NCI-H774 (cell line): ENCODE measurements at places on chromosomes 2 and 18.

DNA sequence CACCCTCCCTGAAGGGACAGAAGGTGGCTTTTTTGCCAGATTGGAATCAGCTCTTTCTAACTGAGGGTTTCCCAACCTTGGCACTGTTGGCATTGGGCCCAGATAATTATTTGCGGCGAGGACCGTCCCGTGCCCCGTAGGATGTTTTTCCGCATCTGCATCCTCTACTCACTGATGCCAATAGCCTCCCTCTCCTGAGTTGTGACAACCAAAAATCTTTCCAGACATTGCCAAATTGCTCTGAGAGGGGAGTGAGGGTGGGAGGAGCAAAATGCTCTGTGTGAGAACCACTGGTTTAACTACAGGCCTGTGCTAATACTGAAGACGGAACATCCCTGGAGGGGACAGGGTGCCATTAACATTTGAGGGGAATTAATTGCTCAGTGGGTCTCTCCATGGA lies 33.6 kb upstream of the GLI2 start:
- no peak for DNase-seq

DNA sequence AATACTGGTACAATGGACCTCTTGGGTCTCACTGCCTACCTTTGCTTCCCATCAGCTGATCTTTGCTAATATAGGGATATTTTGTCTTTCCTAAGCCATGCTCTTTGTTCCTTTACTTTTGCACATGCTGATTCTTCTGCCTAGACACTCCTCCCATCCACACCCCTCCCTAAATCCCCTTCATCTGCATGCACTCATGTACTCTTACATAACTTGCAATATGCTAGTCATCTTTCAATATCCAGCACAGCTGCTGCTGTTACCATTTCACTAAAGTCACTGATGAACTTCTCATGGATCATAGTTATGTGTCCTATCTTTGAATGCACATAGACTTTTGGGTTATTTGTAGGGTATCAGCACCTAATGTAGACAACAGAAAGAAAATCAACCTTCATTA lies 18.5 kb upstream of the DTNA start:
- DNase-seq = no peak

DNA sequence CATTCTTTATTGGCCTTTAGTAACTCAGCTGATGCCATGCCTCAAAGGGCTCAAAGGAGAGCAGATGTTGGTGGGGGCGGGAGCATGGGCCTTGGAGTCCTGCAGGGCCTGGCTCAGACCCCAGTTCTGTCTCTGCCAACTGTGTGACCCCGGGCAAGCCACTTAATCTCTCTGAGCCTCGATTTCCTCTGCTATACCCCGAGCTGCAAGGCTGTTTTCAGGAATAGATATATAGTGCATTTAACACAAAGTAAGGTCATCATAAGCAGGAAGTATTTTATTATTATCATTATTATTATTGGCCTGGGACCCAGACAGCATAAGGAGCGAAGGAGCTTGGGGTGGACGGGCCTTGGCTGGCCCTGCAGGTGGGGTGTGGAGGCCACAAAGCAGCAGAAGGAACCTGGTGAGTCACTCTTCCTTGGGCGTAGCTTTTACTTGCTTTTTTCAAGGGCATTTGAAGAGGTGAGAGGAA lies 162.7 kb downstream of the INHBB start:
- no peak for DNase-seq

DNA sequence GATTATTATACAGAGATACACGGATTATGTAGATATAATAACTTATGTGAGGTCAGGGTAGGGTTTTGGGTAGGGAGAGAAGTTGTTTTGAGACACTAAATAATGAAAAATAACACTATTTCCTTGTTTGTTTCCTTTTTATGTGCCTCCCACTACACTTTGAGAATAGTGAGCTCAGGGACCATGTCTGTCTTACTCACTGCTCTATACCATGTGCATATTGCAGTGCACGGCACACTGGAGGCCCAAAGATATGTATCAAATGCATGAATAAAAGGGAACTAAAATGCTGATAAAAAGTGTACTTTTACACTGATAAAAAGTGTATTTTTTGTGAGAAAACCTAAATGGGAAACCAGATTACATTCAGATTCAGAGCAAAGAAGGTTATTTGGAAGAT lies 151.4 kb upstream of the NABP1 start:
- DNase-seq = no peak

- DNase-seq = no peak
Measured at GRCh38 chr2:75320898-75321598, 121.7 kb upstream of the TACR1 start.

DNA sequence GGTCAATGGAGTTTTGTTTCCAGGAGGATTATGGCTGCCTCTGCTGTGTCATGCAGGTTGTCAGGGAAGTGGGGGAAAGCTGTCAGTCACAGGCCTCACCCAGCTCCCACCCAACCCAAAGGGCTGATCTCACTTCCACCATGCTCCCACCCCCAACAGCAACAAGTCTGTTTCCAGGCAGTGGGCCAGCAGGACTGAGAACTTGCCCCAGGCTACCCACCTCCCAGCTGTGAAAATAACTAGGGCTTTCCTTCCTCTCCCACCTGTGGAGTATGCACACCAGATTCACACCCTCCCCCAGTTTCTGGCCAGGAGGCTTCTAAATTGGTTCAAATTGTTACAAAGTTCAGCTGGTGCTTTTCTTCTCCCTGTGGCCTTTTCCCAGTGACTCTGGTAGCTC lies 95.6 kb upstream of the ACVR1 start:
- DNase-seq = no peak

DNA sequence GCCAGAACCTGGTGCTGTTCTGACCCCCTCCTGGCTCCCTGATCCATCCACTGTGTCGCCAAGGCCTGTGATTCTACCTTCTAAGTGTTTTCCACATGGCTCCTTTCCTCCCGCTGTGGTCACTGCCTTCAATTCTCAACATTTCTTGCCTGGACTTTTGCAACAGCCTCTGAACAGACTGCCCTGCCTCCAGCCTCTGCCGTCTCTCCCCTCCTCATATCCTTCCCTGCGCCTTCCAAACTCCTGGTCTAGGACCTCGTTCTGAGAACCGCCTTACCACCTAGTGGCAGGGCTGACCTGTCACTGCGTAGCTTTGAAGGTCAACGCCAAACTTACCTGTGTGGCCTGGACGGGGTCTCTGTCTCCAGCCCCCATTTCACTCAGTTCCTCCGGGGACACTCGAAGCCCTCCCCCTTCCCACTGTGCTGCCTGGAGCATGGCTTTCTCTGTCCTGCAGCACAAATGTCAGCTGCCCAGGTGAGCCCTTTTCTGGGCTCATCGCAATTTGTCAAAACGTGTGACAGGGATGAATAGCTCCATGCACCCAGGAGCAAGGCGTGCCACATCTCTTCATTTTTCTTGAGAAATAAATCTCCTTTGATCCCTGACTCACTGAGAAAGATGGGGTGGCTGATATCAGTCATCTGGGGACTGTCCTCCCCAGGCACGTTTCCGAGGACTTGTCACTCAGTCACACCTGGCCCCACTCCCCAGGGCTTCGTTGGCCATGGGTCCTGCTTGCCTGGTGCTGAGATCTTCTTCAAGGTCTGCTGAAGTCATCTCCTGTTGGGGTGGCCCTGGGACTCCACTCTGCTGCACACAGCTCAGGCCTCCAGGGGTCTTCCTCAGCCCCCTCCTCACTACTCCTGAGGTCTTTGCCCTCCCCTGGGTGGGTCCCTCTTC lies 46.7 kb downstream of the LDLRAD4 start:
- no peak for DNase-seq

DNA sequence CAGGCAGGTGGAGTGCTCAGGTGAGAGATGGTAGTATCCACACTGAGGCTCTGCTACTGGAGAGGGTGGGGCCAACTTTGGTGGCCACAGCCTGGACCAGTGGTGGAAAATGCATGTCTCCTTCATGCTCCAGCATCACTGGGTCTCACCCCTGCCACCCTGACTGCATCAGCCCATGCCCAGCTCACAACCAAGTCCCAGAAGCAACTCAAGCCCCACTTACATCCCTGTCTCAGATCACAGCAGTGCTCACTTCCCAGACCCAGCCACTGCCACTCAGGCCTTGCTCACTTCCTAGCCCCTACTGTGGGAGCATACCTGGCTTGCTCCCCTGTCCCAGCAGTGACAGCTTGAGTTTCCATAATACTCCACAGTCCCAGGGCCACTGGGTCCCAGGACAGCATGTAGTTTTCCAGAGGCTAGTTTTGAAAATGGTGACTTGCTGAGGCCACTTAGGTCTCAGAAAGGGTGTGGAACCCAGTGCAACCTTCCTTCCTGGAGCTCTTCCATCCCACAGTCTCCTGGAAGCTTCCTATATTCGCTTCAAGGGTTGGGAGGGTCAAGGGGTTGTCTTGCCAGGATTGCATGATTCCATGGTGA lies 58.8 kb downstream of the GPC1 start:
- DNase-seq = no peak

DNA sequence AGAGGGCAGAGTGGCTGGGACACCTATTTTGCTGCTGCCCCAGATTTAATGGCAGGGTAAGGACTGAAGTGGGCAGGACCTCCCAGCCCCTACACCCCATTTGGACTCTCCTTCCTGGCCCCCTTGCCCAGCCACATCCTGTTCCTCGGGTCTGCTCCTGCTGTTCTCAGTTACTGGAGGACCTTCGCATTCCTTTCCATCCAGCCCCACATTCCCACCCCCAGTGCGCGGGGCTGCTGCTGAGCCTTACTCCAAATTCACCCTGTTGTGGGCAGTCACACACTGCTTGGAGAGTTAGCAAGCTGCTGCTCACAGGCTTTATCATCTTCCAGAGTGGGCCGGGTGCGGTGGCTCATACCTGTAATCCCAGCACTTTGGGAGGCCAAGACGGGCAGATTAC lies 75.2 kb upstream of the SLC14A2 start:
- DNase-seq = no peak

DNA sequence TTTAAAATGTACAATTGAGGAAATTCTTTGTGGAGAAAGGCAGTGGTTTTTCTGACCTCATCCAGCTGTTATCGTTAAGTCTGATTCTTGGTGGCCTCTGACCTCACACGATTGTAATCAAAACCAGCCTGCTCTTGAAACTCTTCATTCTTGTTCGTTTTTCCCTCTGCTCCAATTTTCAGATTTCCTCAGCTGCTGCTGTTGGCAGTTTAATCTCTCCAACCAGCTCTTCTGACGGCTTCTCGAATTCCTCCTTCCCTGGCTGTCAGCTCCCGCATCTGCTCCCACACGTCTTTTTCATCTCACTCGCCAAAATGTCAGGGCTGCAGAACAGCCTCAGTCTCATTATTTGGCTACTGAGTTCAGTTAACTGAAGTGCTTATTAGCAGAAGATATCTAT lies 136.1 kb downstream of the DCDC2C start:
- no peak for DNase-seq

DNA sequence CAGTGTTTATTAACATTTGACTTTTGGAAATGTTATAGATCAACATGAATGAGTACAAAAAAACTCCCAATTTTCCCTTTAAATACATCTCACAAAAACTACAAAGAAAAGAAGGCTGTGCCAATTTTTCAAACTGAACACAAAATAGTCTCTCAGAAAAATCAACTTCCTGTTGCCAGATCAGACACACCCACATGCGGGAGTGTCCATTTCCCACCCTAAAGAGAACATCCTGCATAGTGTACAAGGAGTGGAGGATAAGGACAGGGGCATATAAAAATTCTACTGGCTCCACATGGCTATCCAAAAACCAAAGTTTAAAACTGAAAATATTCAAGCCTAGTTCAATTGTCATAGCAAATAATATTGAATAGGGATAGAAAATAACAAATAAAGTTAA lies 165.3 kb downstream of the ATAD2B start:
- DNase-seq = no peak

DNA sequence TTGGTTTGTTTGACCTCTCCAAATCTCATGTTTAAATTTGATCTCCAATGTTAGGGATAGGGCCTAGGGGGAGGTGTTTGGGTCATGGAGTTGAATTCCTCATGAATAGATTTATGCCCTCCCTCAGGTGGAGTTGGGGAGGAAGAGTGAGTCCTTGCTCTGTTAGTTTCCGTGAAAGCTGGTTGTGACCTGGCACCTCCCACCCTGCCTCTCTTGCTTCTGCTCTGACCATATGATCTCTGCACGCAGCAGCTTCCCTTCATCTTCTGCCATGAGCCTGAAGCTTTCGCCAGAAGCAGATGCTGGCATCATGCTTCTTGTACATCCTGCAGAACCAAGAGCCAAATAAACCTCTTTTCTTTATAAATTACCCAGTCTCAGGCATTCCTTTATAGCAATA lies 231.6 kb upstream of the ERBB4 start:
- no peak for DNase-seq

GRCh38 chr18:6784046-6784445 lies 54.5 kb downstream of the ARHGAP28 start:
- no peak for DNase-seq
